Activated T-cell treated with anti-CD3 and anti-CD28 coated beads, Interleukin-2, amount 50 U/mL, for 4 hours (primary cell): ENCODE measurements at places on chromosomes 3 and 15. TPM values are rescaled to one million over a fixed set of nuclear protein-coding genes. Genes with fewer than 3 reads are reported as not detected.

Gene SETMAR
- total RNA-seq: 19.9 TPM

Gene SMCO1
- not detected for total RNA-seq

Gene FRMD5
- not detected for total RNA-seq

Gene ROPN1
- not detected for total RNA-seq

Gene FAM81A
- 0.81 TPM for total RNA-seq

Gene POLQ
- total RNA-seq: 2.9 TPM

Gene LIPC
- not detected for total RNA-seq

Gene RAB6B
- total RNA-seq: 0.15 TPM

Gene CD96
- 25.2 TPM for total RNA-seq

Gene MCTP2
- 9.5 TPM for total RNA-seq

Gene SAMMSON
- not detected for total RNA-seq

Gene SLC24A1
- 3.2 TPM for total RNA-seq

- no peak for DNase-seq
Measured at GRCh38 chr3:13515786-13516759, 32.9 kb upstream of the FBLN2 start.

GRCh38 chr3:194686816-194687637 lies 1.3 kb downstream of the FAM43A start:
- peak; percentile 20 for DNase-seq

DNA sequence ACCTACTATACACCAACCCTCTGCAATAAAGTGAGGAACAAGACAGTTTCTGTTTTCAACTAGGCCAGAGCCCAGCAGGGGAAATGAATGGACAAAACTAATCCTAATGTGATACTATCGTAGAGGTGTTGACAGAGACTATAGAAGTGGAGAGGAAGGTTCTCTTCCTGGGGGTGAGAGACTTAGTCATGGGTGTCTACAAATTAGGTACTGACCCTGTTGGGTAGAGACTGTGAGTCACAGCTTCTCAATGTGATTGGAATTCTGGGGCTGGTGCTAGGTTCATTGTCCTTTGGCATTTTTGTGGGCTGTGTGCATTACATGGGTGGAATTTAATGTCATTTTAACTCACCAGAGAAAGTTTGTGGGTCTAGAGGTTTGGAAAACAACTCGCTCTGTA lies 79.3 kb downstream of the ADAMTSL3 start:
- no peak for DNase-seq

GRCh38 chr3:51968170-51968775 lies 1.0 kb upstream of the PCBP4 start:
- no peak for DNase-seq

GRCh38 chr3:73653877-73654276 lies 29.1 kb upstream of the PDZRN3 start:
- DNase-seq: no peak

GRCh38 chr3:156311431-156311830 lies 191.1 kb downstream of the KCNAB1 start:
- DNase-seq: no peak

DNA sequence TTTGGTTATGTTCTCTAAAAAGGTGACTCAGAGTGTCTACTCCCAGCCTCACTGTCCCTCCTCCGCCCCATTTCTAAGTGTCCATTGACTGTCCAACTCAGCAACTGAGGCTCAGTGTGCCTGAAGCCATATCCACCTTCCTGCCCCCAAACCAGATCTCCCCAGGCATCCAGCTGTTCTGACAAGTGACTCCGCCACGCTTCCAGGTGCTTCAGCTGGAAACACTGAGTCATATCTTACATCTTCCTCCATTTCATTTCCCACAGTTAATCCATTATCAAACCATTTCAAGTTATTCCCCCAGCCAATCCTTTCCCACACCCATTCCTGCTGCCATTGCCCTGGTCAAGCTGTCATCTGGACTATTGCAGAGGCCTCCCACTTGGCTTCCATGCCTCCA lies 17.1 kb downstream of the MAGEF1 start:
- no peak for DNase-seq

GRCh38 chr3:187039100-187039722 lies 100.1 kb downstream of the RPL39L start:
- no peak for DNase-seq

DNA sequence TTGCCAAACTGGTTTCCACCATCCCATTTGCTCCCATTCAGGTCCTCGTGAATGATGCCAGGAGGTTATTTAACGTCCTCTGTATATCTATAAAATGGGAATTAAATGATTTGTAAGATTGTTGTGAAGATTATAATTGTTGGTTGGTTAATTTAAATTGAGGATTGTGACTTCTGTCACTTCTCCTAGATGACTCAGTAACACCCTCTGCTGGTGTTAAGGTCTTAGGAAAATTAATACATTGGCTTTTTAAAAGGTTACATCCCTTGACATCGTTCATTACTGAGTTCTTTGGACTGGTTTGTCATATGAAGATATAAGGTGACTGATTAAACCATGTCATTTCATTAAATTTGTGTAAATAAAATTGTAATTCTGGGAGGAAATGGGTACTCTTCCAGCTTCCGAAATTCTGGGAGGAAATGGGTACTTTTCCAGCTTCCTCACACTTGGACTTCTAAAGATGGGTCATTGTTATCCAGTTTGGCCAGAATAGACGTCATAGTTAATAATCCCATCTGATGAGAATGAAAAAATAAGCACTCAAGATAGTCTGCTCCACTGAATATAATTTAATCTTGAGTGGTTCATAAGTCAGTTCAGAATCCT lies 33.3 kb upstream of the PAQR5 start:
- no peak for DNase-seq

GRCh38 chr3:45712434-45713110 lies 23.4 kb downstream of the SACM1L start:
- no peak for DNase-seq

DNA sequence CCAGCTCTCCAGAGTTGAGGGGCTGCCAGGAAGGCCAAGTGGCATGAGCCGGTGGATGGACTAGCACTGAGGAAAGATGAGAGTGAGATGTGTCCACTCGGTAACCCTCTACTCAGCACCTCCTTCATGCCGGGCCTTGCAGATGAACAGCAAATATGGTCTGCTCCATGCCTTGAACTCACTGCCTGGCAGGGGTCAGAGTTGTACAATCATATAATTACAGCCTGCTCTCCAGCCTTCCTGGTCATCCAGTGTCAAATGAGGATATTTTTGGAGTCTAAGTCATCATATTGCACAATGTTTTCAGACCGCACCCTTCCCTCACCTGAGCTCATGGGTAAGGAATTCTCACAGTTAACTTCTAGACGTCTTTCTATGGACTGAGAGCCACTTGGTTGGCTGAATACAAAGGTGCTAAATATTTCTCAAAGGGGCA lies 4.9 kb downstream of the MGLL start:
- no peak for DNase-seq

- no peak for DNase-seq
Measured at GRCh38 chr3:190001426-190001825, 119.3 kb downstream of the P3H2 start.

- DNase-seq: no peak
Measured at GRCh38 chr3:178732824-178733223, 196.6 kb downstream of the KCNMB2 start.

GRCh38 chr3:133944641-133945380 lies 49.1 kb upstream of the RAB6B start:
- DNase-seq: no peak

DNA sequence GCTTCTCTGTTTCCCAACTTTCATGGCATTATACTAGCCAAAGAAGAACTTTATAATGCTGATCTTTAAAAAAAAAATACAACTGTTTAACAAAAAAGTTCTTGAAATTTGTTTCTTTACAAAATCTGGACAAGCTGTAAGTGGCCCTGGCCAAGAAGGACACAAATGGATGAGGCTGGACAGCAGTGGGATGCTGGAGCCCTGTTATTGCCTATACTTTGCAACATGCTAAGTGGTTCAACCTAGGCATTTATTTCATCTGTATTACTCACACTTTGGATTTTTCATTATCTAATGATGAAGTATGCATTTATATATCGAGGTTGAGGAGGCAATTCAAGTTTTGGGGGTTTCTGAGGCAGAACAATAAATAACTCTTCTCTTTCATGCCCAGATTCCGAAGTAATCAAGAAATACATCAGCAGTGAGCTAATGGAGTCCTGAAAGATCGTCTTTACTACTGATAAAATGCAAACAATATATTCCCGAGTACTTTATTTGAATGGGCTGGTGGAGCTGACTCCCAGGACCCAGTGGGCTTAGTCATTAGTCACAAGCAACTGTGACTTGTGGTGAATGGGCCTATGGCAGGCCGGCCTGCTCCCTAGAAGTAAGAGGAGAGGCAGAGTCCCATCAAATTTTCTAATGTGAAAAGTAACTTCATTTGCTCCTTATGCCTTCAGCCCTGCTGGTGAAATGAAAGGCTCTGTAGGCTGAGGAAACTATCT lies 177.3 kb upstream of the DPH6 start:
- no peak for DNase-seq

- DNase-seq: no peak
Measured at GRCh38 chr3:42302924-42303634, 37.1 kb upstream of the CCK start.

DNA sequence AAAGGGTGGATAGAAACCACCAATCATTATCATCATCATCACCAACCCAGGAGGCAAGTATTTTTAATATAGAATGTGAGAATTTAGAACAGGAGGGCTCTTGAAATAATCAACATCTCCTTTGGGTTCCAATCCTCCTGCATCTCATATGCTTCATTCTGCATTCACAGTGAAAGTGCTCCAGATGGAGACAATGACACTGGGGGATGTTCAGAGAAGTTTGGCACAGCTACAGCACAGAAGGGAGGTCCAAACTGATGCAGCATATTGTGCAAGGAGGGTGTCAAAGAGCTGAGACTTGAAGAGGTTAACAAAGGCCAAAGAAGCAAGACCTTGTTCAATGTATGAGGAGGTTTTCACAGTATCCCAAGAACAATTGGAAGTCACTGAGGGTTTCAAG lies 767.1 kb downstream of the NTRK3 start:
- DNase-seq: no peak

DNA sequence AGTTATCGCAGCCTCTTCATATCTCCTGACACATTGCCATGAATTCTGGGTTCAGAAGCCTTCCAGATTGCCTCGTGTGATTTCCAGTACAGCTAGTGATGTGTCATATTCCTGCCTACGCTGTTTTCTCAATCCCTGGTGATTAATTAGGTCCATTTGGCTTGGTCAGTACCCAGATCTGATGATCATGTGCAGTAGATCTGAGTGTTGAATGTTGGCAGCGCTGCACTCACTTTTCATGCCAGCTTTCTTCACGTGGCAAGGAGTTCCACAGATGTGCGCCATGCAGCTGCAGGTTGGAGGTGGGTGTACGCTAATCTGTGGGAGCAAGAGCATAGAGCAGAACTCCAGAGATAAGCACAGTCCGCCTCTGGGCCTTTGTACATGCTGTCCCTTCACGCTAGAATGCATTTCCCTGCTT lies 86.9 kb upstream of the COL6A5 start:
- no peak for DNase-seq

GRCh38 chr3:46619845-46620778 lies 7.8 kb downstream of the FAM240A start:
- no peak for DNase-seq

- no peak for DNase-seq
Measured at GRCh38 chr3:141360888-141361598, 7.3 kb upstream of the ZBTB38 start.

DNA sequence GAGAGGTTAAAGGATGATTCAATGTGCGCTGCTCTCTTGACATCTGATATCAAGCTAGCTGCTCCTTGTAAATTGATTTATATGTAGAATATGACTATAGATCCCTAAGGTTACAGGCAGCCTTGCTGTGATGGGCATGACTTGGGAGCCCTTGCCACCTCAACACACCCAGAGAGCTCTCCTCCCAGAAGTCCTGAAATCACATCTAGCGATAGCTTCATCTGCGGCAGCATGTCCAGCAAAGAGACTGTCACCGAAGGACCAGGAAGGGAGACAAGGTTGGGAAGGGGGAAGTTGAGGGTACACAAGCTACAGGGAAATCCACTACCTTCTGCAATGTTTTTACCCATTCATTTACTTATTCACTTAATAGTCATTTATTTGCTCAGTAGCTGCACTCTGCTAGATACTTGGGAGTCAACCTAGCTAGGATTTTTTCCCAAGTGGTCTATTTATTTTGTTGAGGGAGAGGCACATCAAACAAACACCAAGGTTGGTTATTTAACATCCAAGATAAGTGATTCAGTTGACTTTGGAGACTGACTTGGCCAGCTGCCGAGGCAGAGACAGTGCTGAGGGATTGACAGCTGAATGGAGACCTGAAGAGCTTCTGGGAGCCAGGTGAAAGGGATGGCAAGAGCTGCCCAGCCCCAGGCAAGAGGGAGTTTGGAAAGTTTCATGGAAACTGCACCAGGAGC lies 205.8 kb upstream of the IL12A start:
- DNase-seq: no peak

- DNase-seq: peak; percentile 37
Measured at GRCh38 chr15:90530250-90531051, 728 bp downstream of the CRTC3 start.
